ENCODE measurements at places on chromosomes 3 and 15.
A peak's percentile ranks its signal among the peaks of the same experiment; 100 is the strongest.

GRCh38 chr15:92157666-92158298 is 235.9 kb upstream of the ST8SIA2 start:
- DNase-seq: no peak

- DNase-seq: peak; percentile 68
These were observed 15.1 kb downstream of the U2SURP start for GRCh38 chr3:143016321-143016972.

DNA sequence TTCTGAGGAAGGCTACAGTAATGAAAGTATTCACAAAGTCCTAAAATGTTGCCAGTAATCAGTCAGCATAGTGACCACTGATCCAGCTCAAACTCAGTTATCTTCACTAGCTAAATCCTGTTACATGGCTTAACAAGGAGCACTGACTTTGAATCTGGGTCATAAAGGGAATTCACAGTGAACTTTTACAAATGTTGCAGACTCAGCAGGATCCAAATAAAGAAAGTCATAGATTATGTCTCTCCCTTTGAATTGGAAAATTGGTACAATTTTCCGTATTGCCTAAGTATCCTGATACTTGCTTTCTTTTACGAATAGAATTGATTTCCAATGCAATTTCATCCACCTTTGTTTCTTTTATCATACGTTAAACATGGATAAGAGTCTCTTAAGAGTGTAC is 431.5 kb upstream of the CNTN6 start:
- no peak for DNase-seq

DNA sequence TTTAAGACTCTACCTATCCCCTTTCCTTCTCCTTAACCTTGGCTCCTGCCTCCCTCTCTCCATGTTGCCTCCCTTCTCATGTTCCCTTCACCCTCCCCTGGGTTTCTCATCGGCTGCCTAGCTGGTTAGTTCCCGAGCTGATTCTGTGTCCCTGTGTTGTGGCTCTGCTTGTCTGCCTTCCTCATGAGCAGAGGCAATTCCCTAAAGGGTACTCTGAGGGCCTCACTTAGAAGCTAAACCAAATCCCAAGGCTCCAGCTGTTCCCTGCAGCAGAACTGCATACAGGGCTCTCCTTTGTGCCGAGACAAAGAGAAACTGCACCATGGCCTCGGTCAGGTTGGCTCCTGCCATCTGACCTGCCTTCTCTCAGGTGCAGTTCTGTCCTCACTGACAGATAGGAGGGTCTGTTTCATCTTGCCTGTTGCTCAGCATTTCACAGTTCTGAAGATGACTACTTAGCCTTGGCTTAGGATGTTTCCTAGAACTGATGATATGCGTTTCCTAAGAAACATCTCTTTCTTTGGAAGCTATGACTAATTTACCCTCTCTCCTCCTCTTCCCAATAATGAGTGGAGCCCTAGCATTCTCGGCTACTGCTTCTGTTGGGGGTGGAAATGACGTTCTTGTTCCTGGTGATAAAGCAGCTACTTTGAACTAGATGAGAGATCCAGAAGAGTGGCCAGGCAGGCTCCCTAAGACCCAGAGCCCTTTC is 27.1 kb downstream of the DUOX1 start:
- no peak for DNase-seq

GRCh38 chr15:100096700-100097099 is 245.1 kb downstream of the ADAMTS17 start:
- DNase-seq: no peak

DNA sequence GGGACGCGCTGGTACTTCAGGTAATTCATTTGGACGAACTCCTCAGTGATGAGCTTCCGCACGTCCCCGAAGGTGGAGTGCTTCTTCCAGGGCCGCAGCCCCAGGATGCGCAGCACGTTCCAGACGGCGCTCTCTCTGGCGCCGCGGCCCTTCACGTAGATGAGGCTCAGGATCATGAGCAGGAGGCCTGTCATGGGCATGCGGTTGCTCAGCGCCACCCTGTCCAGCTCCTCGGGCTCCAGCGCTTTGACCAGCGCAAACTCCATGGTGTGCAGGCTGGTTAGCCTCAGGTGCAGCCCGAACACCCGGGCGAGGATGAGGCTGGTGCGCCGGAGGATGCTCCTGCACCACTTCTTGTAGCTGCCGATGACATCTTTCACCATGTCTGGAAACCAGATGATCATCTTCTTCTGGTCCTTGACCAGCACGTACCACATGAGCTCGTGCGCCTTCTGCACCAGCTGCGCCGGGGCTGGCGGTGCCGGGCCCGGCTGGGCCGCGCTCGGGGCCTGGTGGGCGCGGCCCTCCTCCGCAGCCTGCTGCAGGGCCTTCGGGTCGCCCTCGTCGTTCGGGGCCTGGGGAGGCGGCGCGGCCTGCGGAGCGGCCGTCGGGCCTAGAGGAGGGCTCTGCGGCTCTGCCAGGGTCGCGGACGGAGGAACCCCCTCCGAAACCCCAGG is 501 bp downstream of the NDN start:
- DNase-seq: no peak
